Fibroblast of pulmonary artery (primary cell): ENCODE measurements at places on chromosomes 11 and 22.

DNA sequence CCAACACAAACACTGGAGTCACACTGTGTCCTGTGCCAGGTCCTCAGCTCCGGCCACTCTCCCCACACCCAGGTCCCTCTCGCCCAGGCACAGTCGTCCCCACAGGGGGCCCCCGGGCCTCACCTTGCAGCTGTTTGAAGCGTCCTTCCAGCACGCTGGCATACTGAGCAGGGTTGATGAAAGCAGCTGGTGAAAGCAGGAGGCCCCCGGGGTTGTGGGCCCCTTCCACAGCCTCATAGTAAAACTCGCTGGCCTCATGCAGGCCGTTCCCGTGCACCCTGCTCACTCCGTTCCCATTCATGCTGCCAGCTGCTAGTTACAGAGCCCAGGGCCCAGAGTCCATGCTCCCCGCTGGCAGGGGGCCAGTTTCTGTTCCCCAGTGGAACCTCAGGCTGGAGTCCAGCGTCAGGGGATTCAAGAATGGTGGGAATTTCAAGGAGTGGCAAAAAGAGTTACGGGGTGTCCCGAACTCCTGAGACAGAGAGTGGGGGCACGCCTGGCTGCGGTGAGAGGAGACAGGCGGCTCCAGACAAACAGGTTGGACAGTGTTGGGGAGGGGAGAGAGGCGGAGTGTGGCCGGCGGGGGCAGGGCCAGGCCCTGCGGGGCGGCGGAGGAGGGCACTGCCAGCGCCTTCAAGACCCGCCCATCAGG, 10.6 kb downstream of the SPTBN2 start:
- no peak for DNase-seq

DNA sequence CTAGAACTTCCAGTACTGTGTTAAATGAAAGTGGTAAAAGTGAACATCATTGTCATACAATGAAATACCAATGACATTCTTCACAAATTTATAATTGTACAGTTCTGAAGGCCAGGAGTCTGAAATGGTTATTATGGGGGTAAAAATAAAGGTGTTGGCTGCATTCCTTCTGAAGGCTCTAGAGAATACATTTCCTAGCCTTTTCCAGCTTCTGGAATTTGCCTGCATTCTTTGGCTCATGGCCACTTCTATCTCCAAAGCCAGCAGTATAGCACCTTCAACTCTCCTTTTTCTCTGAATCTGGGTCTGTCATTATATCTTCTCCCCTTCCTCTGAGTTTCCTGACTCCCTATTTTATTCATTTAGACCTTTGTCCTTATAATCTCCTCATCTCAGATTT, 1232.7 kb upstream of the TENM4 start:
- DNase-seq = no peak

- DNase-seq = no peak
Measured at GRCh38 chr22:29152045-29152953, 53.4 kb upstream of the EMID1 start.

DNA sequence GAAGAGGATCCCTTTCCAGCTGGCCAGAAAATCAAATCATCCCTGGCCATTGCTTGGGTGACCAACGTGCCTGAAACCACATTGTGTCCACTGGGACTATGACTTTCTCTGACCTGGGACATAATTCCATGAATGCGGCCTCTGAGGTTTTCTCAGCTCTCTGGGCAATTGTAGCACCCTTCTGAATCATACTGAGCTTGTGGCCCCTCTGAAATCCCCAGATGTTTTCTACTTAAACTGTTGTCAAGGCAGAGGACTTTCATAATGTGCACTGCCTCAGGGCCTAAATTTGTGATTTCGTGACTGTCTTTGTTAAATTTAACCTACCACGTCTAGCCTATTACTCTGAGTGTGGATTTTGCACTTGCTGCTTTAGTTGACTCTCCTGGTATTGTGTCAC, 321.1 kb upstream of the PLET1 start:
- DNase-seq = no peak

GRCh38 chr11:70541176-70541575, 142.8 kb downstream of the CTTN start:
- DNase-seq = no peak

DNA sequence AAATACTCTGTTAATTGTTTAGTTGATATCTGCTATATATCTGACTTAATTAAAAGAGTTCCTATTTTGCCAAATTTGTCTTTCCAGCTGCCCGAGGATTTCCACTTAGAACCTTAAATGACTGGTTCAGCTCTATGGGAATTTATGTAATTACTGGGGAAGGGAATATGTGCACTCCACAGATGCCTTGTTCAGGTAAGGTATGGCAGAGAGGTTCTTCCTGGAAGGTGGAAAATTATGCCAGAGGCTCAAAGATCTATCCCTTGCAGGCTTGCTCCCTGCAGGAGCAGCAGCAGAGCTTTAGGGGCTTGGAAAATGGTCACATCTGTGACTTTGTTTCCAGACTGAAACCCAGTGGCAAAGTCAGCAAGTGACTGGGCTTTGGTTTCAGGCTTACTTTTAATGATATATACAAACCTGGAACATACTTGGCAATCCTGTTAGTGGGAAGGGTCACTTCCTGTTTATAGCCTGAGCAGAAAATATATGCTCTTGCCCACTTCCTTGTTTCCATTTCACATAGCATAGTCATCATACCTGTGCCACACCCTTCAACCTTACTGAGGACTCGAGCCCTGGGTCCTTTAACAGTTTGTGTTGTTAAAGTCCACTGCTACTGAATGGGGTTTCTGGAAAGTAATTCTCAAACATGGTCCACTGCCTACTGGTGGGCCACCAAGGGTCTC, 23.7 kb downstream of the WBP2NL start:
- no peak for DNase-seq

GRCh38 chr11:61141601-61142028, 19.6 kb downstream of the VPS37C start:
- DNase-seq = no peak

DNA sequence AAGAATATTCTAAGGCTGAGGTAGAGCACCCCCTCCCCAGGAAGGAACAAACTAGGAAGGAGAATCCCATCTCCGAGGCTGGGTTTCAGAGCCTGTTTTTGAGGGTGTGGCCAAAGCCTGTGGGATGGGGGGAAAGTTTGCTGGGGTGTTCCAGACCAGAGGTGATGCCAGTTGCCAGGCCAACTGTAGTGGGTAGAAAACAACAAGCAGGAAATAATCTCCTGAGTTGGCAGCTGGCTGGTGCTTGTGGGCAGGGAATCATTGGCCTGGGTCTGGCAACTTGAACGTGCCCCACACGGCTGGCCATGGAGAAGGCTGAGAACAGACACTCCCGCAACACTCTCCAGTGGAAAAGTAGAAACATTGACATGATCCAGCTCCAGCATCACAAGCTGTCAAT, 385.6 kb downstream of the ETS1 start:
- DNase-seq = no peak

GRCh38 chr11:134385774-134386565, 26.1 kb downstream of the B3GAT1 start:
- DNase-seq = no peak

GRCh38 chr11:11731311-11732083, 109.7 kb upstream of the GALNT18 start:
- DNase-seq = peak; percentile 4

GRCh38 chr11:77051511-77051910, 15.3 kb upstream of the CAPN5 start:
- peak; percentile 58 for DNase-seq

DNA sequence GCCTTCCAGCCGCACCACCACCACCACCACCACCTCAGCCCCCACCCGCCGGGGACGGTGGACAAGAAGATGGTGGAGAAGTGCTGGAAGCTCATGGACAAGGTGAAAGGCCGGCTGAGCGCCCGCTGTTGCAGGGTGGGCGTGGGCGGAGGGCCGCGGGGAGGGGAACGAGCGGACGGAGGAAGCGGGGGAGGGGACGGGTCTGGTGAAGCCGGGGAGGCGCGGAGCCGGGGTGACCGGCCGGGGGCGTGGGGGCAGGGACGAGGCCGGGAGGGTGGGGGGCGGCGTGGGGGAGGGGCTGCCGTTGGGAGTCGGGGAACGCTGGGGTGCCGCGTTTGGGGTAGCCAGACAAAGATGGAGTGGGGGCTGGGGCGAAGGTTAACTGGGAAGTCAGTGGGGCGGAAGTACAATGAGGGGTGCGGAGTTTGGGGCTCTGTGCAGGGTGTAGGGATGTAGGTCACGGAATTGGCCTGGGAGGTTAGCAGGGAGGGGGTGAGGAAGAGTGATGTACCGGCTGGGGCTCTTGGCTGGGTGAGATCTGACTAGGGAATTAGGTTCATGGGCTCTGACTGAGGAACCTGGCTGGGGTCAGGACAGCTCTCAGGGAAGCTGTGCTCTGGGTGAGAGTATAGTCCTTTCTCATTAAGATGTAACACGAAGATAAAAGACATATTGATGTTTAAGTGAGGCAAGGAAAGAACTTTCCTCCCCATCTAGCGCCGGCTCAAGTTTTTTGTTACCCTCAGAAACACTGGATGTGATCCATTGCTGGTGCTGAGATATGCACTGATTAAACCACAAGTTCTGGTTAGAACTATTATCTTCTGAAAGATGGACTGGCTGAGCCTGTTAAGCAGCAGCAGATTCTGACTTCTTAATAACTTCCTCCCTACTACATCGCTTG, 624 bp downstream of the CBL start:
- DNase-seq = peak; percentile 16

GRCh38 chr22:35175392-35175791, 81.9 kb upstream of the HMGXB4 start:
- no peak for DNase-seq

- DNase-seq = no peak
Measured at GRCh38 chr11:27429761-27430393, 42.7 kb downstream of the LGR4 start.

GRCh38 chr11:44747316-44747715, 20.6 kb downstream of the TSPAN18 start:
- DNase-seq = no peak

GRCh38 chr22:49704345-49705215, 123.1 kb downstream of the BRD1 start:
- no peak for DNase-seq

GRCh38 chr11:33657757-33658156, 42.9 kb downstream of the C11orf91 start:
- no peak for DNase-seq

DNA sequence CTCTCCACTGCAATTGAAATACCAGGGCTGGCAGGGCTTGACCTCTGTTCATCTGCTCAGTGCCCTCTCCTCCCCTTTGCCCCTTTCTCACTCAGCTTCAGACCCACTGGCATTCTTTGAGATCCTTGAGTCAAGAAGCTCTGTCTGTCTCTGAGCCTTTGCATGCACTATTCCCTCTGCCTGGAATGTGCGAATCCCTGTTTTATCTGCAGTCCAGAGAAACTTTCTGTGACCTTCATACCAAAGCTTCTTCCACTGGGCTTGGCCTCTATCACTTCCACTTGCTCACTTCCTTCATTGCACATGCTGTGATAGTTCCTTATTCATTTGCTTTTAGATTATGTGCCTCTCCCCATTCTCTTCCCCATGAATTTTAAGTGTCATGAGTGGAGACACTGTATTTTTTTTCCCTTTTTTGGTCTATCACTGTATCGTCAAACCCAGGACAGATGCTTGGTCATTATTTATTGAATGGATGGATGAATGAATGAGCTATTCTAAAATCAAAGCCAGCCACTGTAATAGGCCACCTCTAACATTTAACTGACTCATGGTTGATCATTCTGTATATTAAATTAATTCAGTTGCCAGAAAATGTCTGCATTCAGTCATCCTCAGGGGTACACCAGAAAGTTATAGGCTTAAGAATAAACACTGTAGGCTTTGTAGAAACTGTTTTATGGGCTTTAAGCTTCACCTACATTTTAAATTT, 88.7 kb upstream of the TIMP3 start:
- DNase-seq = no peak

- no peak for DNase-seq
Measured at GRCh38 chr11:66713746-66714480, 15.1 kb downstream of the SPTBN2 start.

DNA sequence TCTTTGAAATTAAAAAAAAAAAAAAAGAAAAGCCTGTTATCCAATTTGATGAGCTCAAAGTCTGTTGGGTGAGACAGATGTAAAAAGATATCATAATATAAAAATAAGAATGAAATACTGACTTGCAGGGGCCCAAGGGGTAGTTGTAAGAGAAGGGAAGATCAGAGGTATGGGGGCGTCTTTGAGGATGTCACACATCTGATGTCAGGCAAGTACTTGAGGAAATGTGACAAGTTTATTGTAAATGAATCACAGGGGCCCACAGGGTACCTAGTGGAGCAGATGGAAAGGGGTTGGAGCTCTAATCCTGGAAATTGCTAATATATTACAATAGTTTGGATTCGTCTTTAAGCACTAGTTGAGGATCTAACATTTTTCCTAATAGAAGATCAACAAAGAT, 131.6 kb downstream of the MAML2 start:
- no peak for DNase-seq

- no peak for DNase-seq
Measured at GRCh38 chr11:118051611-118052461, 25.0 kb upstream of the TMPRSS4 start.

DNA sequence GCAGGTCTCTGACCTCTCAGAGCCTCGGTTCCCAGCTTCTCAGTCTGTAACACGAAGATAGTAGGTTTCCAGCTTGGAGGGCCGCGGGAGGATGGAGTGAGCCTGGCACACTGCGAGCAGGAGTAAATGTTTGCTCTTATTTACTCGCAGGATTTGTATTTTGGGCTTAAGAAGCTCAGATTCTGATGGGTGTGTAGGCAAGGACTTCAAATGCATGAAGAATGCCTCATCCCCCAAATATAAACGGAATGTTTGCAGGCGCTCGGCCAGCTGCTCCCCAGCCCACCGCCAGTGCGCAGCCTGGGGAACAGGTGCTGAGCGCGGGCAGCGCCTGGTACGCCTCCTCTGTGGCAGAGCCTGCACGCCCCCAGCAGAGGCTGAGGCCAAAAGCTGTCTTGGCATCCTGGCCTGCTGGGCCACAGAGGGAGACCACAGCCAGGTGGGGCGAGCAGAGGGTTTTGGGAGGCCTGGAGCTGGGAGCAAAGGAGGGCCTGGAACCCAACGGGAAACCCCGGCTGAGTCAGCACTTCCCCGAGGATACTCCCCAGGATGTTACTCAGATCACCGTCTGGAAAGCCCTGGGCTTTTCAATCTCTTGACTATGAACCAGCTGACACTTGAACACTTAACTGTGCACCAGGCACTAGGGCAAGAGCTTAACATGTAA, 9.4 kb downstream of the EHD1 start:
- DNase-seq = peak; percentile 87

DNA sequence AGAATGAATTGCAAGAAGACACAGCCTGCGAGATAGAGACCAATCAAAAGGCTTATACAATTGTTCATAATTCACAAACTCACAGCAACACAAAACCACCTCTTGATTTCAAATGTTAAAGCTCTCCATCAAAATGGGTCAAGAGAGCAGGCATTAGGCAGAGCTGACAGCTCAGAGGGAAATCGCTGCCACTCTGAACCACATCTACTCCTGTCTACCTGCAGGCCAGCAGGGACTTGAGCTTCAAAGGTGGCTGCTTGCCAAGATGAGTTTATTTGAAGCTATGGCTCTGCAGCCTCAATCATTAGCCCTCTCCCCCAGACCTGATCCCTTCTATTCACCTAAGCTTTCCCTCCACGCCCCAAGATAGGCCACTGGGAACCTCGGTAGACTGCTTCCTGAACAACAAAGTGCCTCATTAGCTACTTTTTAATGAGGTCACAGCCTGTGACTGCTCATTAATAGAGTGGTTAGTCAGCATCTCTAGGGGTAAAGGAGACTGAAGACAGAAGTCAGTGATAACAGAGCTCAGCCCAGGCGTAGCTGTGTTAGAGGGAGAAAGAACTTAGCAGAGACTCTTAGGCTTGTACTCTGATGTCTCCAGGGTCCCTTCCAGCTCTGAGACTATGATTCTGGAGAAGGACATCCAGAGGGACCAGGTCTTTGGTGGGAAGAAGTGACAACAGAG, 21.2 kb upstream of the OR10A5 start:
- DNase-seq = no peak
